ENCODE measurements at places on chromosomes 11 and 22.
A peak's percentile ranks its signal among the peaks of the same experiment; 100 is the strongest.

DNA sequence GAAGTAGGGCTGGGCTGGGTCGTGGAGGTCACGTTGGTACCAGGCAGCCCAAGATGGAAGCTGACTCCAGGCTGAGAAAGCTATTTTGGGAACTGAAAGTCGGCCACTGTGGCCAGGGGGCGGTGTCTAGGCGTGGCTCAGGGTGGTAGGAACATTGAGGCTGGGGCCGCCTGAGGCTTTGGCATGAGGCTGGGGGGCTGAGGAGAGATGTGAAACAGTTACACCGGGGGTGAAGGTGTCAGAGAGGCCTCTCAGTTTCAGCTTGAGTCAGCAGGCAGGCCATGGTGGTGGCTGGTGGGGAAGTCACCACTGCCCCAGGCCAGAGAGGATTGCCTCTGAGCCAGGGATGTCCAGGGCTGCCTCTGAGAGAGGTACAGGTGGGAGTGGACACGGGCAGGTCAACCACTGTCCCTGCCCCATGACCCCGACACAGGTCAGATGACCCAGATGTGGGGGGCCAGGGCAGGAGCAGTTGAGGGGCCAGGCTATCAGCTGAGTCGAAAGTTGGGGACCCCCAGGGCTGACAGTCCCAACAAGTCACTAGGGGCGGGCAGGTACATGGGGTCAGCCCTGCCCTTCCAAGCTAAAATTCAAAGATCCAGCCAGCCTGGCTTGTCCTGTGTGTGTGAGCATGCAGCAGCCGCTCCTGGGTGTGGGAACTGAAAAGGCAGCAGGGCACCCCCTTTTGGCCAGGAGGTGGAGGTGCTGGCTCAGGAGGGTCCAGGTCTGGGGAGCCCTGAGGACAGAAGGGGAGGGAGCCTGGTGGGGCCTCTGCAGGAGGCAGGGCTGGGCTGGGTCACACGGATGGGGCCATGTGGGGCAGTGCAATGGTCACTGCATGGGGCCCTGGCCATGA is 7.2 kb downstream of the KCNK7 start:
- peak; percentile 90 for DNase-seq
- peak overlapping the region; percentile 87 for H3K4me3 ChIP-seq
- no peaks in the 10 kb centered on the region for H3K27me3 ChIP-seq
- H3K27ac ChIP-seq: peak overlapping the region; percentile 28
- H3K4me1 ChIP-seq: peaks cover 41% of the 10 kb centered on the region

GRCh38 chr22:31840585-31840984 is 86.8 kb downstream of the DEPDC5 start:
- no peak overlapping the region for H3K4me3 ChIP-seq
- H3K36me3 ChIP-seq: peaks cover 3% of the 10 kb centered on the region
- H3K4me1 ChIP-seq: no peaks in the 10 kb centered on the region
- DNase-seq: no peak

DNA sequence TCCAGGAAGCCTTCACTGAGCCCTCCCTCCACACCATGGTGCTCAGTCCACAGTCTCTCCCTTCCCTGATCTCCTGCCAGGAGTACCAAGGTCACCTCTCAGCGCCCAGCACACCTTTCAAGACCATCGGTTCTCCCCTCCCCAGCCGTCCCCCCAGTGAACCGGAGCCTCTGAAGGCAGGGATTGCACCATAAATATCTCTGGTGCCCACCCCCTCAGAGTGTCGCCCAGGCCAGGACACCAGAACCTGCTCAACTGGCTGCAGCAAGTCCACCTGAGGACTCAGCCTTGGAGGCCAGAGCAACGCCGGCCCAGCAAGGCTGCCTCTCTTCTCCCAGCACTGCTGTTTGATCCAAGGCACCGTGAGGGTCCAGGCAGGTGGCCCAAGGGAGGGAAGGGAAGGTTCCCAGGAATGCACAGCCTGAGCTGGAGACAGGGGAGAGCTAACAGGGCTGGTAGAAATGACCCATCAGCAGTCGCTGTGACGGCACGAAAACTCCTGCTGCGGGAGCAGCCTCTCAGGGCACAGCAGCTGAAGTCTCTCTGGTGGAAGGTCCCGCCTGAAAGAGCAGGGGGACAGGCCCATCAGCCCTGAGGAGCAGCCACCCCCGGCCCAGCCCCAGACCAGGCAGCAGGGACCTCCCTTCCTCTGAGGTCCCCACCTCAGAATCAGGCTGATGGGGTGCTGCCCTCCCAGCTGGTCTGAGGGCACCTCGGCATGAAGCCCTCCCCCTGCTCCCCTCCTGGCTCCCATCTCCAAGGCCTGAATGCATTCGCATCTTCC is 80.3 kb downstream of the BUD13 start:
- H3K27me3 ChIP-seq: peaks cover 6% of the 10 kb centered on the region
- peaks cover 6% of the 10 kb centered on the region for H3K4me1 ChIP-seq
- H3K4me3 ChIP-seq: no peak overlapping the region

DNA sequence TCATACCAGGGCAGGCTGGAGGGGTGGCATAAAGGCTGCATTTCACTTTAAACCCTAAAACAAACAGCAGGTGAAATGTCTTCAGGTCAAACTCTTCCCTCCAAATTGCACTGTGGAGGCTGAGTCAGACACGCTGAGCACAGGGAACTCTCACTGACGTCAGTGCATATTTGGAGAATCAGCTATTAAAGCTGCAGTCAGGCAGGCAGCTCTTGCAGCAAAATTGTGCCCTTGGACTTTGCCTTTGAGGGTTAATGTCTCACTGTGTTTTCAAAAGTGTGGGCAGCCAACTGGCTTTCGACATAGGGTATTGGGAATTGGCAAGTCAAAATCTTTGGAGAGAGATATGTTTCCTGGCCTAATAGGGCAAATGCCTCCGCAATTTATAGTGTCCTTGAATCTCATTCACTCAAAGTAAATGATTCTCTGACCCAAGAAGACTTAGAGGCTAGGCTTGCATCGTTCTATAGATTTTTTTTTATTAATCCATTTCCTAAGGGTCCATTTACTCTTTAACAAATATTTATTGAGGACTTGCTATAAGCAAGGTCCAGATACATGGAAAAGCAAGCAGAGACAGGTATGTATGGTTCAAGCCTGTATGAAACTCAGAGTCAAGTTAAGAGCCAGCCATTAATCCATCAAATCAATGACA is 27.7 kb upstream of the SMCO4 start:
- H3K27me3 ChIP-seq: peaks cover 6% of the 10 kb centered on the region
- H3K4me1 ChIP-seq: no peaks in the 10 kb centered on the region
- no peak overlapping the region for H3K27ac ChIP-seq
- H3K4me3 ChIP-seq: no peak overlapping the region
- H3K36me3 ChIP-seq: no peaks in the 10 kb centered on the region

GRCh38 chr22:31394326-31394725 is 5.1 kb upstream of the DRG1 start:
- H3K36me3 ChIP-seq: peaks cover 3% of the 10 kb centered on the region
- H3K27me3 ChIP-seq: peaks cover 6% of the 10 kb centered on the region
- peaks cover 4% of the 10 kb centered on the region for H3K4me1 ChIP-seq
- no peak for DNase-seq
- H3K4me3 ChIP-seq: no peak overlapping the region

GRCh38 chr22:28310299-28310698 is 369.3 kb downstream of the TTC28 start:
- DNase-seq: no peak
- no peak overlapping the region for H3K4me3 ChIP-seq
- H3K4me1 ChIP-seq: no peaks in the 10 kb centered on the region
- no peaks in the 10 kb centered on the region for H3K36me3 ChIP-seq

- H3K36me3 ChIP-seq: no peaks in the 10 kb centered on the region
- no peak overlapping the region for H3K27ac ChIP-seq
- H3K4me3 ChIP-seq: no peak overlapping the region
- no peaks in the 10 kb centered on the region for H3K4me1 ChIP-seq
- no peaks in the 10 kb centered on the region for H3K27me3 ChIP-seq
Observed at GRCh38 chr11:127362754-127363308, 362.3 kb upstream of the KIRREL3 start.

- peak overlapping the region; percentile 25 for H3K4me3 ChIP-seq
- H3K36me3 ChIP-seq: peaks cover 3% of the 10 kb centered on the region
- peaks cover 80% of the 10 kb centered on the region for H3K4me1 ChIP-seq
- DNase-seq: peak; percentile 8
- H3K27me3 ChIP-seq: peaks cover 9% of the 10 kb centered on the region
Observed at GRCh38 chr11:62546929-62547625, 471 bp upstream of the AHNAK start.

DNA sequence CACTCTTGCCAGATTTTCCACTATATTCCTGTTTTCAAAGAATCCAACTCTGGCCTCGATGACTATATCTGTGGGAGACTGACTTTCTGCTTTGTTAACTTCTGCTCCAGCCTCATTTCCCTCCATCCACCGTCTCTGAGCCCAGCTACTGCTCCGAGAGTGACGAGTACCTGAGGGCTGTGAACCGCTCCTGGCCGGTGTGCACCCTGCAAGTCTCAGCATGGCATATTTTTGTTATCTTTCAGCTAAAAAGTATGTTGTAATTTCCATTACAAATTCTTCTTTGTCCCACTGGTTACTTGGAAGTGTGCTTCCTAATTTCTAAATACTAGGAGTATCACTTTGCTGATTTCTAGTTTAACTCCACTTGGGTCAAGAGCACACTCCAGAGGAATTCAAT is 36.5 kb upstream of the MOB2 start:
- DNase-seq: no peak
- no peak overlapping the region for H3K27ac ChIP-seq
- H3K36me3 ChIP-seq: no peaks in the 10 kb centered on the region
- H3K4me3 ChIP-seq: no peak overlapping the region

GRCh38 chr11:99814021-99814420 is 793.3 kb downstream of the CNTN5 start:
- no peak overlapping the region for H3K27ac ChIP-seq
- no peak for DNase-seq
- no peaks in the 10 kb centered on the region for H3K36me3 ChIP-seq

- H3K36me3 ChIP-seq: no peaks in the 10 kb centered on the region
- H3K4me3 ChIP-seq: no peak overlapping the region
- H3K27me3 ChIP-seq: peaks cover 28% of the 10 kb centered on the region
- DNase-seq: no peak
Observed at GRCh38 chr11:86790867-86791849, 9.2 kb upstream of the PRSS23 start.

GRCh38 chr22:19122752-19123492 is 710 bp upstream of the DGCR2 start:
- no peak for DNase-seq
- peaks cover 44% of the 10 kb centered on the region for H3K4me1 ChIP-seq
- H3K27me3 ChIP-seq: no peaks in the 10 kb centered on the region

DNA sequence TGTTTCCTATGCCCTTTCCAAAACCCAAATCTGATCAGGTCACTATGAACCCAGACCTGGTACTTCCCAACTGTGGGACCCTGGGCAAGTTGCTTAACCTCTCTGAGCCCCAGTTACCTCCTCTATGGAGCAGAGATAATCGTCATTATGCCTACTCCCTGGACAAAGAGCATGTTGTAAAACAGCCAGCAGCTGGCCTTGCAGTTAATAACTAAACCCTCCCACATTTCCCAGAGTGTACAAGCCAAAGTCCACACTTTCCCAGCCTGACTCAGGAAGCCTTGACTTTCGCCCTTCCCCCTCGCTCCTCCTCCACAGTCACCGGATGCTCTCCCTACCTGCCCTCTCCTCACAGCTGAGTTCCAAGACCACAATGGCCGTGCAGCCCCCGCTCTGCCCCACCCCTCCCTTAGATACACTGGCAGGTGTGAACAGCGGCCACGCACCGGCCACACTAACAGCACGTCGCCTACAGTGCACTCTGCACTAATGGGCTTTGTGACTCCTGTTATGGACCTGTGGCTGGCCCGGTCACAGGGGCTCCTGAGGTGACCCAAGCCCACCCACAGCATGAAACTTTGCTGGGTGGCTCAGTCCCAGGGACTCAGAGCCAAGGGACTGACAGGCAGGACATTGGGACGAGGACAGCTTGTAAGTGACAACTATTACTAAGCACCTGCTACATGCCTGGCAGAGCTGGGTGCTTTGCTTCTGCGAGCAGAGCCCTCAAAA is 15.6 kb upstream of the MFNG start:
- no peak overlapping the region for H3K27ac ChIP-seq
- peaks cover 6% of the 10 kb centered on the region for H3K27me3 ChIP-seq
- DNase-seq: no peak

DNA sequence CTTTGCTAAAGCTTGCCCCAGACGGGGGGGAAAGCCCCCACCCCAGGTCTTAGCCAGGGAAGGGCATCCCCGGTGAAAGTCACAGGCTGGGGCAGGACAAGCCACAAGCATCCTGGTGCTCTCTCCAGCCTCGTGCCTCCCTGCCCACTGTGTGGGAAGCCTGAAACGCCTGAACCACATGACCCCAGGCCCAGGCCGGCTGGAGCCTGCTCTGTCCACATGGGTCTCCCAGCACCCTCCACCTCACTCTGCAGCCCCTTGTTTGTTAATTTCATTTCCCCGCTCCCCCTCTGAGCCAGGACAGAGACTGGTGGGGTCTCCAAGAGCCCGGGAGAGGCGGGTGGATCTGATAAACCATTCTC is 58.3 kb upstream of the TCF20 start:
- peaks cover 51% of the 10 kb centered on the region for H3K4me1 ChIP-seq
- no peak overlapping the region for H3K27ac ChIP-seq
- no peaks in the 10 kb centered on the region for H3K27me3 ChIP-seq
- no peak for DNase-seq

DNA sequence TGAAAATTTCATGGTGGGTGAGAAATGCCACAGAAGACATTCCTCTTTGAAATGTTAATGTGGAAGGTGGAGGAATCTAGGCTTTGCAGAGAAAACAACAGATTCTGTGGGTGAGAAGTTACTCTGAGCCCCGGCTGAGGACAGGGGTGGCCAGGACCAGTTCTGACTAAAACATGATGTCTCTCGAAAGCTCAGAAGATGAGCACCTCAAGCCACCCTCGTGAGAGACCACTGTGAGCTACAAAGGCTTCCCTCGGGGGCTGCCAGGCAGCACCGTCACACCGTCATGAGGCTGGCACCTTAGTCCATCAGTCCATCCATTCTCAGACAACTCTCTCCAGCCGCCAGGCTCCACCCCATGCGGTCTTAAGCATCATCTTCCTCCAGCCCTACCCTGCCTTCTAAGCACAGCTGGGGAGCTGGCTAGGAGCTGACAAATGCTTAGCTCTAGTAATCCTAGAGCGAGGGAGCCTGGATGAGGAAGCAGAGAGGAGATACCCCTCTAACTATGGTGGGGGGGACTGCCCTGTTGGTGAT is 360.5 kb downstream of the SHANK2 start:
- H3K36me3 ChIP-seq: peaks cover 2% of the 10 kb centered on the region
- no peak for DNase-seq
- no peak overlapping the region for H3K4me3 ChIP-seq
- H3K27me3 ChIP-seq: no peaks in the 10 kb centered on the region
- H3K4me1 ChIP-seq: no peaks in the 10 kb centered on the region
- H3K27ac ChIP-seq: no peak overlapping the region

Data from activated T-cell treated with anti-CD3 and anti-CD28 coated beads, Interleukin-2, amount 50 U/mL, for 72 hours (primary cell).